ENCODE measurements at places on chromosomes 5 and 9.

DNA sequence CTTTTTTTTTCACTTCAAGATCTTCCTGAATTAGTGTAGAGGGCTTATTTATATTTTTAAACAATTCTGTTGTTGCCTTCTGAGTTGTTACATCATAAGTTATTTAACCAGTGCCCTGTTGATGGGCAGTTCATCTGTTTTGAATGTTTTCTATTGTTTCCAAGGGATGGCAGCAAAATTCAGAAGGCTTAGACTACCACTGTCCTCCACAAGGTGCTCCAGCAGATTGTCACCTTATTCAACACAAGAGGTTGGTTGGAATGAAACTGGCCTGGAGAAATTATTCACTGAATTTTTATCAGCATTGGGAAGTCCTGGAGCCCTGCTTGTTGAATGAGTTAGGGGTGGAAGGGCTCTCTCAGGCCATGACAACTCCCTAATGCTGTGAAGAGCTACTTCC lies 1.3 kb upstream of the KLHL9 start:
- no peak for DNase-seq

GRCh38 chr5:135824541-135825041 lies 9.9 kb upstream of the SLC25A48 start:
- DNase-seq = no peak

DNA sequence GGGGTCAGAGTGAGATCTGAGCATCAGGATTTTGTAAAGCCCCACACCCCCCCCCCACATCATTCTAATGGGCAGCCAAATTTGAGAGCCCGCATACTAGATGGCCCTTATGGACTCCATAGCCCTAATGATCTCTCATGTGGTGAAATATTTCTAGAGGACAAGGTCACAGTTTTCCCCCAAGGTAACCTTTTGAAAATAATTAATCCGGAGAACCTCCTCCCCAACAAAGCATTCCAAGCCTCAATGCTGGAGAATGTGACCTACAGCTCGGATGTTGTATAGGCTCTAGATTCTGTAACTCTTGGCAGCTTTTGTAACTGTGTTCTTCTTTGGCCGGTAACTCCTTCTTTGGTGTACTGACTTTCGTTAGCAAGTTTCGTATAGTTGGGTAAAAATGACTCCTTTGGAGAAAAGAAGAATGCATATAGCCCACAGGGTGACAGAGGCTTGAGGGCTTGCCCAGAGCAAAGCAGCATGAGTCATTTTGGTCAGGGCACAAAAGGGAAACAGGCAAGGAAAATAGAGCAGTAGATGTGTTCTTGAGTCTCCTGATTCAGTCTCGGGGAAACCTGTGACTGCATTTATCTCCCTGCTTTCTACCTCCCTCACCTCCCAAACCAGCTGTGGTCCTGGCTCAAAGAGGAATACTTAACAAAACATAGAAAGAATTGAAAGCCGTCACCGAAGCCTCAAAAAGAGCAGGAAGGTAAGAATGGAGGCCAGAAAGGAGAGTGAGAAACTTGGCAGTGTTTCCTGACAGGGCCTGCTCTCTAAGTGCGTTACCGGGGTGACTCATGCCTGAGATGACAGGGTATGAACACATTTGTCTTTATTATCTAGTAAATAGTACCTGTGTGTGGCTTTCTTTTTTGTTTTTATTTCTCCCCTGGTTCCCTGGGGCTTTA lies 6.6 kb upstream of the XPA start:
- no peak for DNase-seq

DNA sequence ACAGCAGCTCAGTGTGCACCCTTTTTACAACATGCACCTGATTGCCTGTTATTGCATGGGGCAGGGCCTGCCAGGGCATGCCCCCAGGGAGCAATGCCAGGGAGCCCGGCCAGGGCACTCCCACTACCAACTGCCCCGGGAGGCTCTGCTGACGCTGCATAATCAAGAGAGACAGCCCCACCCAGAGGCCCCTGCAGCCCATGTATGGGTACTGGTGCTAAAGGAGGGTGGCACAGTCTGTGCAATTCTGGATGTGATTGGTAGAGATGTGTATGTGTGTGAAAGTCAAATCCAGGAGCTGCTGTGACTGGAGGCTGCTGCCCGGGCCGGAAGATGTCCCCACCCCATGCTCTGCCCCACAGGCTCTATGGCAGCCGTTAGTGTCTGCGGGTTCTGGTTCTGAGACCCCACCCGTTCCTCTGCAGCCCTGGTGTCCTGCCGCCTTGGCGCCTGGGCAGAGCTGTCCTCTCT lies 3.9 kb upstream of the NEURL1B start:
- DNase-seq = no peak

GRCh38 chr5:127951791-127952190 lies 131.8 kb upstream of the SLC12A2 start:
- DNase-seq = no peak

DNA sequence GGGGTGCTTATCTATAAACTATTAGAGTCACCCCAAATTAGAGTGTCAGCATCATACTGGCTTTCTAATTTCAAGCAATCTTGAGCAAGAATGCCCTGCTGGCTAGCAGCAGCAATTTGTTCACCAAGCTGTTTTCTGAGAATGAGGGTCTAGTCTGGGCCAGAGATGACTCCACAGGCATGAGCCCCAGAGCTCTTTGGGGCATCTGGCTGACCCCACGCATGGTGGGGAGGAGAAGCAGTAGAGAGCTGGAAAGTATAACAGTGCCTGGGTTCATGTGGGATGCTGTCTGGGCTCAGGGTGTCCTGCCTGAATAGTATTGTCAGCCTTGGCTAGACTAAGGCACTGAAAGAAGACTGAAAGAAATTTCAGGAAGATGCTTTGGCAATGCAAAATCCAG lies 64.9 kb downstream of the C6 start:
- DNase-seq = no peak

DNA sequence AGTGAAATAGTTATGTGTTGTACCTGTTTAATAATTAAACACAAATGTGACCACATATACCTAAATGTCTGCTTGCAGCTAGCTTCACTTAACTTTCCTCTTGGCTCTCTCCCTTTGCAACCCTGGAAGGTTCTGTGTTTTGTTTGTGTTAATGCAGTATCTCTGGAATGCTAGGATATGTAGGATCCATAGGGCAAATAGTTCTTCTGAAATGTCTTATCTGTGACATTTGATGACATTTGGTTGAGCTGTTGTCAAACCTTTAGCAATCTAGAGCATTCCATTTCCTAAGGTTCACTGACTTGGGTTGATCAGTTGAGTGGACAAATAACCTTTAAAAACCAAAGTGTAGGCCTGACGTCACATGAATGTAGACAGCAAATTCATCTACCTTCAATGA lies 21.8 kb downstream of the CTNNA1 start:
- no peak for DNase-seq

GRCh38 chr5:43663916-43664315 lies 60.9 kb downstream of the NNT start:
- no peak for DNase-seq

DNA sequence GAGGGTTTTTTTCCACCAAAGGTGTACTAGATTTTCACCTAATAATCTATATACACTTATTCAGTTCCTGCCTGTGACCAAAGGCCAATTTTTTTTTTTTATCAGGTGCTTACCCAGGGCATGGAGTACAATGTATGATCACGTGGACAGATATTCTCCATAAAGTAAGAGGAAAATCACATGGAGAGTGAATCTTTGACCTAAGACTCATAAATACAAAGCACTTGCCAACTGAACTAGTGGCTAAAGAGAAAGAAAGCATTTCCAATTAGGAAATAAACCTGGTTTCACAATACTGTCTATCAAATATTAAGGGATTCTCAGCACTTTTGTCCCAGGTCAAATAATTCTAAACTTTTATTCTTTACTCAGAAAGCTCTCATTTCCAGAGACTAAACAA lies 33.0 kb upstream of the CEP120 start:
- no peak for DNase-seq

GRCh38 chr9:120532891-120533290 lies 47.1 kb downstream of the CDK5RAP2 start:
- no peak for DNase-seq

DNA sequence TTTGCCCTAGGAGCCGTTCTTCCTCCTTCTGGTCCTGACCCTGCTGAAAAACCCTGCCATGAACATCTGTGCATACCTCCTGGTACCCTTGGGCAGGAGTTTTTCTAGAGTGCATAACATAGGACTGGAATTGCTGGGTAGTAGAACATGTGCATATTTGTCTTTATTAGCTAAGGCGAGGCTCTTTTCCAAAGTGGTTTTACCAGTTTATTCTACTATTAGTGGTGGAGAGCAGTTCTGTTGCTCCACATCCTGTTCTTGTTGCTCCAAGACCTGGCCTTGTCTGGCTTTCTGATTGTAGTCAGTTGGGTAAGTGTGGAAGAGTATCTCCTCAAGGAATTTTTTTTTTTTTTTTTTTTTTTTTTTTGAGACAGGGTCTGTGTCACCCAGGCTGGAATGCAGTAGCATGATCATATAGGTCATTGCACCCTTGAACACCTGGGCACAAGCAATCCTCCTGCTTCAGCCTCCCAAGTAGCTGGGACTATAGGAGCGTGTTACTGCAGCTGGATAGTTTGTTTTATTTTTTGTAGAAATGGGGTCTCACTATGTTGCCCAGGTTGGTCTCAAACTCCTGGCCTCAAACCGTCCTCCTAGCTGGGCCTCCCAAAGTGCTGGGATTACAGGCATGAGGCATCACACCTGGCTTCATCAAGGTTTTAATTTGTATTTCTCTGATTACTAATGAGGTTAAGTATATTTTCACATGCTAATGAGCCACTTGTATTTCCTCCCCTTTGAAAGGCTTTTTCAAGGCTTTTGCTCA lies 85.2 kb downstream of the SPRY4 start:
- DNase-seq = no peak

GRCh38 chr5:32740651-32741050 lies 29.5 kb downstream of the NPR3 start:
- DNase-seq = no peak

DNA sequence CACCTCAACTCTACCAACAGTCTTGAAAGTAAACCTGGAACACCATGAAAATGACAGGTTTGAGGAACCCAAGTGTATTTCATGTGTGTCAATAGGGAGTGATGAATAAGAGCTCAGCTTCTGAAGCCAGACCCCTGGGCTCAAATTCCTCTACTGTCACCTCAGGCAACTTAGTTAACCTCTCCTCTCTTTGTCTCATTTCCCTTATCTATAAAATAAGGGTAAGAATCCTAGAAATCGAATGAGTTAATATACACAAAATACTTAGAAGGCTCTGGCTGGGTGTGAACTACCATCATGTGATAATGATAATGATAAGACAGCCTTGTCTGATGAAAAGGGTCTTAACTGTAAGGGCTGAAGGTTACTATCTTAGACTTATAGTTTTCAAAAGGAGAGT lies 66.3 kb downstream of the PIP5K1B start:
- DNase-seq = no peak

- peak; percentile 69 for DNase-seq
Measured at GRCh38 chr9:136901516-136902258, 15.4 kb downstream of the TRAF2 start.

DNA sequence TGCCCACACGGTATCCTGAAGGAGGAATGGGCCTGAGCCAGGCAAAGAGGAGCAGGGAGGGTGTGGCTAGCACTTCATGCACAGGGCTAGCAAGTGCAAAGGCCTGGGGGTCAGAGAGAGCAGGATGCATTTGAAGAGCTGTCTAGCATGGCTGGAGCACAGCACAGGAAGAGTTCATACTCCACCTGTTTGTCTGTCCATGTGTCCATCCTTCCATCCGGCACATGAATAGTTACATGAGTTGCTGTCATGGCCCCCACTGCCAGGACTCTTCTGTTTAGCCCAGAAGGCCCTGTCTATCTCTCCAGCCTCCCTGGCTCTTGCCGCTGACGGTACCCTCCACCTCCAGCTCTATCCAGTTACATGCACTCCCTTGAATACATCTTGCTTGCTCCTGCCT lies 17.1 kb downstream of the RGS3 start:
- DNase-seq = no peak

DNA sequence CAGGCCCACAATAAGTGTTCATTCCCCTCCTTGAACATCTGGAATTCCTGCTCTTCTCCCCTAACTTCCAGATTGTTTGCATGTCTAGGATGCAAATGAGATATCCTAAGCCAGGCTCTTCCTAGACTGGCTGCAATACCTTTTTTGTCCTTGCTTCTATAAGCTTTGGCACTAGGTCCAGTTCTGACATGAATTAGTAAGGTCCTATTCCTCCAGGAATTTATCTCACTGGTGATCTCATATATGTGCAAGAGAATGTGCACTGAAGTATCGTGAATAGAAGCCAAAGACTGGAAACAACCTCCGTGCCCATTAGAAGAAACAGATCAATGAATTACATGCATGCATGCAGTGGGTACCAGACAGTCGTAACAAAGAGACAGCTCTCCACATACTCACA lies 25.2 kb downstream of the DUSP1 start:
- DNase-seq = no peak

DNA sequence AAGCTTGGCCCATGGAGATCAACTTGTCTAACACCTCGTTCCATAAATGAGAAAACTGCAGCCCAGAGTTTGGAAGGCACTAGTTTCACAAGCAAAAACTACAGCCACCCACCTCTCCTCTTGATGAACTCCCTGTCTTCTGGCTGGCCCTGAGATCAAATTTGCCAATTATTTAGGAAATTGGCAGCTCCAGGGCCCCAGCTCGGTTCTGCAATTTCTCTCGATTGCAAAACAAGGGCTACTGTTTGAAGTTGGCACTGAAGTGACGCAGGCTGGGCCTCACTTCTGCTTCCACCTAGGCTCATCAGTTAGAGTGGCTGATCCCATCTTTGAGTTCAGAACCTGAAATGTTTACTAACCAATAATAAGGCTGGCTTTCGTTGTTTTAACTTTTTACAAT lies 3.7 kb upstream of the GPX3 start:
- DNase-seq = peak; percentile 50

GRCh38 chr5:29992248-29992647 lies 1201.2 kb upstream of the CDH6 start:
- DNase-seq = no peak

- no peak for DNase-seq
Measured at GRCh38 chr5:150309886-150310239, 7.2 kb upstream of the ARSI start.

GRCh38 chr5:147658293-147658932 lies 124.1 kb downstream of the JAKMIP2 start:
- DNase-seq = no peak
